Renal cortex interstitium (tissue), 15 donors: ENCODE measurements at places on chromosomes 1 and 21.

GRCh38 chr1:41860214-41860613 lies 58.5 kb downstream of the HIVEP3 start:
- DNase-seq: no peak

DNA sequence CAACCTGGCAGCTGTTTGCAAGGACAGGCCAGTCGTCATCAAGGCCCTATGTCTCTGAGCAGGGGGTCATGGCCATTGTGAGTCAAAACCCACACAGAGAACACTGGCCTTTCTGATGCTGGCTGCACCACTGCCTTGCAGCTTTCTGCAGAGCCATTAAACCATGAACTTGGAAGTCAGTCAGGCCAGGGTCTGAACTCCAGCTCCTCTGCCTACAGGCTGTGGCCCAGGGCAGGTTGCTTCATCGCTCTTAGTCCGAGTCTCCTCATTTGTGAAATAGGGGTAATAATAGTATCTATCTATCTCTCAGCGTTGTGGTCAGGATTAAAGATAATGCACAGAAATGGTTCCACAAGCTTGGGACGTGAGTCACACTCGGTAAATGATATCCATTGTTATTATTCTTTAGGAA lies 35.8 kb upstream of the HIVEP3 start:
- no peak for DNase-seq

DNA sequence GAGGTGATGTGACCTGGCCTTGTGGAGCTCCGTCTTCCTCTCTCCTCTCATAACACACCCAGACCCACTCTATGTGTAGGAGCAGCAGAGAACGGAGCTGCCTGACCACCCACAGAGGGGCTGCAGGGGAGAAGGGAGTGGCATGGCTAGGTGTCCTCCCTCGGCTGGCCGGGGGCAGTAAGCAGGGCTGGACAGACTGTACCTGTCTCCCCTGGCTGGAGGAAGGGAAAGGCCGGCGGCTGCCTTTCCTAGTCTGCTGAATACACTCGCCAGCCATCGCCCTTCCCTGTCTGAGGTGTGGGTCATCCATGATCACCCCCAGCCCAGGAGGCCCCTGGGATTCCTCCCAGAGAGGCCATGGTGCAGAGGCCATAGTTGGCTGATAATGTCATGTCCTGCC lies 187.2 kb upstream of the AJAP1 start:
- no peak for DNase-seq

DNA sequence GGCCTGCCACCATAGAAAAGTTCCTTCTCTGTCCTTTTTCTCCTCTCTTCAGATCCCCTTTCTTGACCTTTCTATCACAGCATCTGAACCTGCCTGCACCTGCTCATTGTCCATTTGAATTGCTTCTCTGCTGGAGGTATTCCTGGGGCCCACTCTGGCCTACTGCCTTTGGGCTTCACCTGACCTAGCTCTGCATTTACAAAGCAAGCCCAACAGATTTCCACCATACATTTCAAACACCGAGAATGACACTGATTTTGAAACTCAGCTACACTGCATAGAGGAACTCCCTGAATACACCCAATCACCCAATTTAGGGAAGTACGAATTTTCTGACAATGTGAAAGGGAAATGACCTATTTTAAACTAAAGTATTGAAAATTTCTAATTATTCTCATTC lies 284.5 kb upstream of the USP25 start:
- DNase-seq: no peak

GRCh38 chr1:99731384-99731783 lies 35.1 kb downstream of the FRRS1 start:
- no peak for DNase-seq

DNA sequence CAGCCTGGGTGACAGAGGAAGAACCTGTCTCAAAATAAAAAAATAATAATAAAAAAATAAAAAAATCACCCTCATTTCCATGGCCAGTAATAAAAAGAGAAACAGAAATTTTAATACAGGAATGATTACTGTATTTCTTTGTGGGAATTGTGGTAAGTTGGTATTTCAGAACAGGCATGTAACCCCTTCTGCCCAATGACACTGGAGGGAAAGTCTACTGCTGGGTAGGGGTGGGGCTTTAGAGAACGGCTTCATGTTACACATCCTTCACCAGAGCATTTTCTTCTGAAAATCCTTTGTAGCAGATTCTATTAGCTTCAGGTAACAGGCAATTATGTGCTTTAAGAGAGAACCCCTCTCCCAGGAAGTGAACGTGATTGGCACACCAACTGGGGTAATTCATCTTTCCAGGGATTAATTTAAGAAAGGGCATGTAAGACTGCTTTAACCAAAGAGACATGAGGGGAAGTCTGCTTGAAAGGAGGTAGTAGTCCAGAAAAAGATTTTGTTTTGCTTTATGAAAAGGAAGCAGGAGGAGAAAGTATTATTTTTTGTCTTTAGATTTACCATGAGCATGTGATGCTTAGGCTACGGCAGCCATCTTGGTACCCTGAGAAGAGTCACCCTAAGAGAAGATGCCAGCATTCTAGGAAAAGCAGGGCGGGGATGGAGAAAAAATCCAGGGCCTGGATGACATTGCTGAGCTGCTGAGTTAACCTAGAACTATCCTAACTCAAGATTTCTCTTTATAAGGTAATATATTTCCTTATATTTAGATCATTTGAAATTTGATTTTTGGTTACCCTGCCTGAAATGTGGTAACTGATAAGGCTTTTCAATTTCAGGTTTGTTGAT lies 57.7 kb upstream of the DPT start:
- no peak for DNase-seq

- DNase-seq: no peak
Measured at GRCh38 chr1:234408757-234409156, 35.5 kb downstream of the COA6 start.

GRCh38 chr1:52204696-52205095 lies 62.8 kb downstream of the ZFYVE9 start:
- DNase-seq: no peak

DNA sequence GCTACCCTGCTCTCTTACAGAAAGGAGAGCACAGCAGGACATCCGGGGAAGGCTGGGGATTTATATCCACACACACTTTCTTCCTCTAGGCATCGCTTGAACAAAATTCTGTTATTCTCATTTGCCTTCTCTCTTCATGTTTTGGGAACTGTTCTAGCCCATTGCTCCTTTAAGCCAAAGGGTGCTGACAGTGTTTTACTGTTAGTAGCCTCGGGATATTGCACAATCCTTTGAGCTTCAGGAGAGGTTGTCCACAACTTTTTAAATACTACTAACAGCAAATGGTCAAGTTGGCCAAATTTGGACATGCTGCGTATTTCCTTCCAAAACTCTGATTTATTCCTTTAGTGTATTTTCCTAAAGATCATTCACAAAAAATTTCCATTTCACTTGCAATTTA lies 579.2 kb upstream of the RGS18 start:
- no peak for DNase-seq

DNA sequence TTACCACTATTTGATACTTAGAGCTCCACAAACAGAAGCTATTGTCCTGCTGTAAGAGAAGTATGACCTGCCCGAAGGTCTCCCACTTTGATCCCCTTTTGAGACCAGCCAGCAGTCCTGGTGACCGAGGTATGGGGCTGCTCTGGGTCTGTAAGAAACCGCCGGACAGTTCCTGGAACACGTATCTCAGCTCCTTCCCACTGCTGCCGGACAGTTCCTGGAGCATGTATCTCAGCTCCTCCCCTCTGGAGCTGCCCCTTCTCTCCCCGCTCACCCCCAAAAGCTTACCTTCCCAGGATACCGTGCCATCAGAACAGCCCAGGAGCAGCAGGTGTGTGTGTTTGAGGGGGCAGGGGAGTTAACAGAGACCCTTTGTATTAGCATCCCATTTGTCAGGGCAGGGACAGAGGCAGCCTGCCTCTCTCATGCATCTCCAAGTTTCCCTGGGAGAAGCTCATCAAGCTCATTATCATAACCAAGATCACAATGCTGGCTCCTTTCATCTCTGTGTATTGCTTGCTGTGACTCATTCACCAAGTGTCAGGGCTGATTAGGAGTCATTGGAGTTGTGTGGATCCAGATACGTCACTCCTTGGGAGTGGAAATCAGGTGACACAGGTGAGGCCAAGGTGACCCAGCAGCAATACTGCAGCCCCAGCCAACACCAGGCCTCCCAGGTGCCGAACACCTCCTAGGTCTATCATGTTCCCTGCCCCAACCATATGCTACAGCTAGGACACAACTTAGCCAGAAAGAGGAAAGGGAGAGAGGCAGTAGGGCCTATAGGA lies 25.3 kb downstream of the OPTC start:
- no peak for DNase-seq

DNA sequence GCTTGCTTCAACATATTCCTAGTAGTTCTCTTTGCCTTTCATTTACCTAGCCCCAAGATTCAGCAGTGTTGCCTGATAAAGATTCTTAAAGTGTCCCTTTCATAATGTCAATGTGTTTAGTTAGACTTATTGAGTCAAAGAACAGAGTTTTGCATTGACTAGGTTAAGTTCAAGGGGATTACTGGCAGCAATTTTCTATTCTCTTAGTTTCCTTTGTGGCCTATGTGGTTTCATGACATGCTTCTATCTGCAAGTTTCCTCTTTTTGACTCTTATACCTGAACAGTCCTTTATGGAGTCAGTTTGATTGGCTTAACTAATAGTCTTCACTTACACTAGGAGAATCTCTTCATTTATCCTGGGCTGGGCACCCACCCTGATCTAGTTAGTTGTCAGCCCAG lies 151.3 kb downstream of the ADGRL4 start:
- no peak for DNase-seq

GRCh38 chr1:198919667-198920398 lies 281.0 kb downstream of the PTPRC start:
- no peak for DNase-seq

DNA sequence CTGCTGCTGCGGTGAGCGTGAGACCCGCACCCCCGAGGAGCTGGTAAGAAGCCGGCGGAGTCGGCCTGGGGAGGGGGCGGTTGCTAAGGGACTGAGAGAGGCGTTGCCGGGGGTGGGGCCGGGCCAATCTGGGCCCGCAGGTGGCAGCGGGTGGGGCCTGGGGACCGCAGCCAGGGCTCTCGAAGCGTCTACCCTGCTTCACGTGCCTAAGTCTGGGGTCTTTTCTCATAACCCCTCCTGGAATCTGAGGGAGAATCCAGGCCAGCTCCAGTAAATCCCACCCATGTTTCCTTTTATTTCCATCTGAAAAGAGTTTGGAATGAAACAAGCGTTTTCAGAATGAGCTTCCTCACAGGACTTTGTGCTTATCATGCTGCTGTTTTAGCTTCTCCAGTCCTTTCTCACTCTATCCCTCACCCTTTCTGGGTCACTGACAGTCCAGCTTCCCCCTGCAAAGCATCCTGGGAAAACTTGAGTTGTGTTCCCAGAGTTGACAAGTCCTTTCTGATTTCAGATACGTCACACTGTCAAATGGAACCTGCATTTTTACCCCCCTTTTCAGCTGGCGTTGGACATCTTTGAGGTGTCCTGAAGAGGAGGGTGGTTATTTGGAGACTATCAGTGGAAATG lies 431 bp downstream of the CLCN6 start:
- DNase-seq: no peak

DNA sequence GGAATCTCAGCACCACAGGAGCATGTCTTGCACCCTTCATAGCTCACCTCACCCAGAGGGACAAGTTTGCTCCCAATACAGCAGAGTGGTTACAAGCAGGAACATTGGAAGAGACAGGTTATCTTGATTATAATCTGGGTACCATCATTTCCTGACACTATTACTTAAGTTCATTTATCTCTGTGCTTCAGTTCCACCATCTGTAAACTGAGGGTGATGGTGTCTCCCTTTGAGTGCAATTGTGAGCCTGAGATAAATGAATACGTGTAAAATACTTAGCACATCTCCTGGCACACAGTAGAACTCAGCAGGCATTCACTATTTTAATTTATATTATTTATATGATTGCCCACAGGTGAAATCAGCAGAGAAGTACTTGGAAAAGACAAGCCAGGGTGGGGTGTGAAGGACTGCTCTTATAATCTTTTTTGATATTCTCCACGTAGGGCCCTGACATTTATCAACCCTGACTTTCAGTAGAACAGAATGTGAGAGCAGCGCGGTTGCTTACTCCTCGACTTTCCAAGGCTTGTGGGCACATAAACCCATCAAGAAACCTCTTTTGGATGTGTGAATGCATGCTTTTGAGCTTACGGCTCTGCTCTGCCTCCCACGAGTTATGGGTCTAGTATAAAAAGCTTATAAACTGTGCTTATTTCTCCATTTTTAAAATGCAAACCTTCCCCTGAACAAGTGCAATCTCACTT lies 34.9 kb downstream of the DUSP10 start:
- no peak for DNase-seq

GRCh38 chr1:151255381-151255780 lies 847 bp downstream of the PSMD4 start:
- DNase-seq: no peak

- no peak for DNase-seq
Measured at GRCh38 chr1:232046451-232047306, 420.1 kb downstream of the DISC1 start.

- DNase-seq: peak; percentile 72
Measured at GRCh38 chr1:152052606-152053005, 15.8 kb upstream of the S100A11 start.

- no peak for DNase-seq
Measured at GRCh38 chr1:58907398-58907797, 123.6 kb upstream of the JUN start.

DNA sequence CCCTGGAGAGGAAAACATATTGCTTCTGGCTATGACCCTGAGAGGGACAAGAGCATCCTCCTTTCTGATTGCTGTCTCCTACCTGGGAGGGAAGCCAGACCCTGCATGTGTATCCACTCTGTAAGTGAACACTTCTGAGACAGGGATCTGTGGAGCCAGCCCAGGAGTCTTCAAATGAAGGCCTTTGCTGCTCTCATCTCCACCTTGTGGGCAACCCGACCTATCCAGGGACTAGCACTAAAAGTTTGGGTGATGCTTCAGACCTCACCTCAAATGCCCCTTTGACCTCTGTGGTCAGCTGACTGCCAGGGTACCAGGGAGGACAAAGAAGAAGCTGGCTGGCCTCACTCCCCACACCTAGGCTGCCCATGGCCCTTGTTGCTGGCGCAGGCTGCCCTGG lies 64.7 kb downstream of the KCND3 start:
- no peak for DNase-seq

GRCh38 chr1:25651036-25651640 lies 34.5 kb downstream of the MAN1C1 start:
- no peak for DNase-seq

DNA sequence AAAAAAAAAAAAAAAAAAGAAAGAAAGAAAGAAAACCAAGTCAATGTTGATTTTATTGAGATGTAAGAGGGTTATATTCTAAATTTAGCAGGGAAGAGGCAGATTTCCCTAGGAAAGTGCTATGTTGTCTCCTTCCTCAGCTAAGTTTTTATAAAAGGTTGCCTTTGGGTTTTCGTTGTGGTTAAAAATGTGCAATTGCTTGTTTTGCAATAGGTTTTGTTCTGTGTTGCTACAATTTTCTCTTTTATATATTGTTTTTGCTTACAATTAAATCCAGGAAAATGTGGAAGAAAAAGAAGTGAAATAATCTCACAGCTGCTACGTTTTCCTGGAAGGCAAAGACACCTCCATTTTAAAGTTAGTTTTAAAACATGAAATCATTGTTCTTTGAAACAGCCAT lies 136.7 kb upstream of the C1orf105 start:
- no peak for DNase-seq

DNA sequence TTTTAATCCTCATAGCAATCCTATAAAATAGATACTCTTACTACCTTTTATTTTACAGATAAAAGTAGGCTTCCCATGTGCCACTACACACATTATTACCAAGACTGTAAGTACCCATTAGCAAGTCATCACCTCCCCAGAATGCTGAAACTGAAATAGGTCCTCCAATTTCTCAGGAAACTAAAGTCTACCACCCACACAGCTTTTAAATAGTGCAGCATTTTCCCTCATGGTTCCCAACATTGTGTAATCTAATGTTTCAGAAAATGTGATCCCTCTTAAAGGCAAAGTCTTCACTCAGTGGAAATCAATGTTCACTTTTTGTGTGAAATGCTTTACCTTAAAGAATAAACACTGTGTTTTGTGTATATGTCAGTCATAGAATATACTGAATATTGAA lies 356.5 kb downstream of the GPATCH2 start:
- DNase-seq: no peak
